ENCODE measurements at places on chromosomes 2 and 18.

DNA sequence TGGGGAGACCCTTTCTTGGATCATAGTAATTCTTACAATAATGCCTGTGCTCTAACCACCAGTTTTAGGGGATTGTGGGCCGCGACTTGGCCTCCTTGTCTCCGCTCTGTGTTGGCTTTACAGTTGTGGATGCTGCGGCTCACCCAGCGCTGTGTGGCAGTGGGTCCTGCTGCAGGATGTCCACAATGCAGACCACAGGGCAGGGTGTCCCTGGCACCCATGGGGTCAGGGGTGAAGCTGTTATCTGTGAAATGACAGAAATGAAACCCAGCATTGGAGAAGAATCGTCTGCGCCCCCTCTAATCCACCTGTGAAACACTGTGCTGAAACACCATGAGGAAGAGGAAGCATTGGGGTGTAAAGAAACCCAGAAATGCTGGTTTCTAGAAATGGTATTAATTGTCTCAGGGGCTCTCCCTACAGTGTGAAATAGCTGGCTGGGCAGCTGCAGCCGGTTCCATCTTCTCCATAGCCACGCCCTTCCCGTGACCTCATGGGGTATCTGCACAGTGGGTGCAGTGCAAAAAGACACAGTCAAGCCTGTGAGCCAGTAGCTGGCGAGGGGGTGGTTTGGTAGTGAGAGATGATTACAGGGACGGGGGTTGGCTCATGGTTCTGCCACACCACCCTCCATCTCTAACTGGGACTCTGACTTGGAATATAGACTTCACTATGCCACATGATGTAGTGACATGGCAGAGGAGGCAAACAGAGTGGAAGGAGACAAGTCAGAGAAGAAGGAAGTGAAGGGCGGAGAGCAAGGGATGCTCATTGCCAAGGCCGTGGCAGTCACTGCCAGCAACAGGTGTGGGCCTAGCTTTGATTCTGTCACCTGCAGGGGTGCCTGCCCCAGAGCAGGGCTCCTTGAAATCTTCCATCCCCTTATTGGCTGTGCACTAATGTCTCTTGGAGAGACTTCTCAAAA is 16.2 kb downstream of the INPP4A start:
- DNase-seq, result no peak

DNA sequence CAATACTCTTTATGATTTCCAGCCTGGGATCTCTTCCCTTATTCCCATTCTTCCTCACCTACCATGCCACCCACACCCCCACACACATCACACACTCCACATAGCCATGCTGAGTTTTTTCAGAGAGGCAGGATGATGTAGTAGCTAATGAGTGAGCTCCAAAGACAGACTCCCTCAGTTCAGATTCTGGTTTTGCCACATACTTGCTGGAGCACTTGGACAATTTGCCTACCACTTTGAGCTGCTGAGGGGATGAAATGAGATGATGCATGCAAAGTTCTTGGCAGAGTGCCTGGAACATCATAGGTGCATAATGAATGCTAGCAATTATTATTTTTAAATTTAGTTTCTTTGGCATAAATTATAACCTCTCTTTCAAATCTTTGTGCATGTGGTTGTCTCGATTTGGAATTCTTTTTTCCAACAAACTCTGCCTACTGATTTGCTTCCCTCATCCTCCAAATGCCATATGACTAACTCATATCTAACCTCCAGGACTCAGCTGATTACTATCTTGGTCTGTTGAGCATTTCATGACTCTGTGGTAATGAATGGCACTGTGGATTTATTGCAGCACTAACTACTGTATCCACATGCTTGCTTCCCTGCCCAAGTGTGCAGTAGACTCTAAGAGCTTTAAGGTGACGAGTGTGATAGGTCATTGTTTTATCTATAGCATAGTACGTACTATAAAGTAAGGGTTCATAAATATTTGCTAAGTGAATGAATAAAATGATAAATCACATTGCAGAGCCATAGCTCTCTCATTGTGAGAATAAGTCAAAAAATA is 99.1 kb downstream of the TACR1 start:
- no peak for DNase-seq

GRCh38 chr2:235098736-235099494 is 147.1 kb downstream of the SH3BP4 start:
- DNase-seq, result no peak

DNA sequence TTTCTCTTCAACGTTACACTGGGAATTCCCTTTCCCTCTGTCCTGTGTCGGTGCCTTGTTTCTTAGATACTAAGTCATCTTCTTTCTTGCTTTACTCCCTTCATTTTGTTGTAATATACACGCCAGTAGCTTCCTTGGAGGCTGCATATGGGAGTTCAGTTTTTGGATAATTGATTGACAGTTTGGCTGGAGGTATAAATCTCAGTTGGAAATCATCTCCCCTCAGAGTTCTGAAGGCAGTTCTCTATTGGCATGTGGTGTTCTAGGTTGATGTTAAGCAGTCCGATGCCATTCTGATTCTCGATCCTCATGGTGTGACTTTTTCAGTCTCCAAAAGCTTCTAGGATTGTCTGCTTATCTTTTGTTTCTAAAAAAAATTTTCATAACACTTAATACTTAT is 152.5 kb upstream of the GLI2 start:
- no peak for DNase-seq

DNA sequence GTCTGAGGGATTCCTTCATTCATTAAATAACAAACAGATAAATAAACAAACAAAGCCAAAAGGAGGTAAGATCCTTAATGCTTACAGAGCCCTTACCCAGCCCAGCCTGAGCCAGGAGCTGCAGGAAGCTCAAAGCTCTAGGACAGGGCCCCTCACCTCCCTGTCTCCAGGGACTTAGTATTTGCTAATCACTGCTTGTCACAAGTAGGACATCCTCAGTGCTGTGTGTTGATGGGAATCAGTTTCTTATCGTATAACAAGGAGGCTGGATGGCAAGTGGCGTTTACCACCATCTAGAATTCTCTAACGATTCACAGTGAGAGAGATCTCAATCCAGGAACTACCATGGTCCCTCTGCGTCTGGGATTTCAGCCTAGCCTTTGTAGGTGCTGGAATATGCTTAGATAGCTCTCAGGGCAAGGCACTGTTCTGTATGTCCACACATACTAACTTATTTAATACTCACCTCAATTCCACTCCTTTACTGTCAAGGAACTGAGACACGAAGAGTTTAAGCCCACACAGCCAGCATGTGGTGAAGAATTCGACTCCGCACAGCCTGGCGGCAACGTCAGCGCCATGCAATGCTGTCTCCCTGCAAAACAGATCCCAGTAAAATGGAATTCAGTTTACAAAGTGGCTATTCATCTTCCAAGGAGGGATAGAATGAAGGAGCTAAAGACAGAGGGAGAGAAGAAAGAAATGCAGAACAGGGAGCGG is 164.8 kb downstream of the MYCN start:
- no peak for DNase-seq

DNA sequence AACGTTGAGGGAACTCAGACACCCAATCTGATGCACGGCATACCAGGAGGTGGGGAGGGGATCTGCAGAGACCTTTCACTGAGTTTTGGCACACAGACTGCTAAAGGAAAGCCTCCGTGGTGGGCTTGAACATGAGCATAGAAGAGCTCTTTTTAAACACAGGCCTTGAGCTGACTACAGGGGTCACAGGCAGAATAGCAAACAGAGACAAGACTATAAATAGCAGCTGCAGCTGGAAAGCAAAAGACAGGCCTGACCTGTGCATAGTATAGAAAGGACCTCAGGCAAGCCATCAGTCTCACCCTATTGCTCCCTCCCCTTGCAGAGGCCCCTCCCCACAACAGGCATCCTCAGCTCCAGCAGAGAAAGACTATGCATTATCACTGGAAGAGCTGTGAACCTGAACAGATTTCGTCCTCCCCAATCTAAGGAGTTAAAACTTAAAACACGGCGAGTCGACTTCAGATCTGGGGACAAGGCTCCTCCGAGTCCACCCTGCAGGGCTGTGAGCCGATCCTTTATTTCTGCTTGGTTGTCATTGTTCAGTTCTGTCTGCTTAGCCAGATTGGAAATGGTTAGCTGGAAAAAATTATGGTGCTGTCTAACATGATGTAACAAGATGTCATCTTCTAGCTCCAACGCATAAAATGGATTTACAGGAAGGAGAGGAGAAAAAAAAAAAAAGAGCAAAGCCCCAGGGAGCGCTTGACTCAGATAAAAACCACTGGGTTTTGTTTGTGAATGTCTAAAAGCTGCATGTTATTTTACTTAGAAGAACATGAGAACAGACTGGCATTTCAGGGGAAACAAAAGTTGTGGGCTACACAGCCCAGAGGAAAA is 25.2 kb upstream of the LCLAT1 start:
- DNase-seq, result peak; percentile 54

GRCh38 chr2:17573085-17573803 is 32.7 kb downstream of the VSNL1 start:
- no peak for DNase-seq

GRCh38 chr2:231323316-231323715 is 72.2 kb upstream of the B3GNT7 start:
- no peak for DNase-seq

DNA sequence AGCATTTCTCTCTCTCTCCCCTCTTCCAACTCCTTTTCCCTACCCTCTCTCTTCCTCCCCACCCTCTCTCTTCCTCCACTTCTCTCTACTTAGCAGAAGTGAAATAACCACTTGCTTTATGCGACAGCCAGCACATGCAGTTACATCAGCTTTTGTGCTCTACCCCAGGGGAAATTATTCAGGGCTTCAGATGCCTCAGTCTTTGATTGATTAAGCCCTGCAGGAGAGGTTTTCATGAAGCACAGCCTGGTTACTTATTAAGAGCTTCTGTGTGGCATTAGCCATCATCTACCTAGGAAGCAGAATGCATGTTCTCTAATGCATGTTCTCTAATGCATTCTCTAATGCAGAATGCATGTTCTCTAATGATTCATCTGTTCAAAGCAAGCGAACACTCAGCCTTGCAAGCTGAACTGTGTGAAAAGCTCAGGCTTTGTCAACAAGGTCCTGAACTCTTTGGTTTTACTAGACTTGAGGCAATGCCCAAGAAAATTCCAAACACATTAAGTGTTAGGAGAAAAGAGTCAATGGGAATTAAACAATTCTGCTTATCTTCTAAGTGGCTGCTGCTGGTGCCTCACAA is 56.1 kb downstream of the LHCGR start:
- DNase-seq, result no peak

- no peak for DNase-seq
Measured at GRCh38 chr2:168650781-168651180, 151.7 kb upstream of the NOSTRIN start.

DNA sequence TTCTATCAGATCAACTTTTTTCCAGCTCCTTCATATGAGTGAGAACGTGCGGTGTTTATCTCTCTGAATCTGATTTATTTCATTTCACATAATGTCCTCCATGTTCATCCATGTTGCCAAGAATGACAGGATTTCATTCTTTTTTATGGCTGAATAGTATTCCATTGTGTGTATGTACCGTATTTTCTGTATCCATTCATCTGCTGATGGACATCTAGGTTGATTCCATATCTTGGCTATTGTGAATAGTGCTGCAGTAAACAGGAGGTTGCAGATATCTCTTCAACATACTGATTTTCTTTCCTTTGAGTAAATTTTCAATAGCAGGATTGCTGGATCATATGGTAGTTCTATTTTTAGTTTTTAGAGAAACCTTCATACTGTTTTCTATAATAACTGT is 388.5 kb downstream of the DCDC2C start:
- no peak for DNase-seq

- no peak for DNase-seq
Measured at GRCh38 chr2:75133621-75134570, 65.4 kb downstream of the TACR1 start.

GRCh38 chr2:215409331-215410127 is 26.3 kb downstream of the FN1 start:
- no peak for DNase-seq

DNA sequence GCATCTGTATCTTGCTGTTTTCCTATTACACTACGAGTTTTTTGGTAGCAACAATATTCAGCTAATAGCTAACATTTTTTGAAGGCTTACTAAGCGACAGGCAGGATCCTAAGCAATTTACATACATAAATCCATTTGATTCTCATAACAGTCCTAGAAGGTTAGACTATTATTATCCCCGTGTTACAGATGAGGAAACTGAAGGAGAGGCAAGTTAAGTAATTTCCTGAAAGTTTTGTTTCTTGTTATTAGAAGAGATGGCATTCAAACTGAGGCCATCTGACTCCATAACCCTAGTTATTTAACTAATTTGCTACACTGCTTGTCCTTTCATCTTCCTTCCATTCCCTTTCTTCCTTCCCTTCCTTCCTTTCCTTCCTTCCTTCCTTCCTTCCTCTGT is 68.2 kb downstream of the PDE1A start:
- no peak for DNase-seq

All from DMS153 (cell line).